ENCODE measurements at places on chromosomes 12 and 14.

GRCh38 chr12:93468008-93468371 is 676 bp downstream of the MRPL42 start:
- DNase-seq, result no peak
- no peaks in the 10 kb centered on the region for H3K27me3 ChIP-seq
- H3K36me3 ChIP-seq, result peaks cover 15% of the 10 kb centered on the region
- peak overlapping the region; percentile 84 for H3K27ac ChIP-seq

- no peak overlapping the region for H3K27ac ChIP-seq
- no peaks in the 10 kb centered on the region for H3K27me3 ChIP-seq
- DNase-seq, result no peak
These were observed 196.2 kb upstream of the NUDT4 start for GRCh38 chr12:93181409-93181965.

DNA sequence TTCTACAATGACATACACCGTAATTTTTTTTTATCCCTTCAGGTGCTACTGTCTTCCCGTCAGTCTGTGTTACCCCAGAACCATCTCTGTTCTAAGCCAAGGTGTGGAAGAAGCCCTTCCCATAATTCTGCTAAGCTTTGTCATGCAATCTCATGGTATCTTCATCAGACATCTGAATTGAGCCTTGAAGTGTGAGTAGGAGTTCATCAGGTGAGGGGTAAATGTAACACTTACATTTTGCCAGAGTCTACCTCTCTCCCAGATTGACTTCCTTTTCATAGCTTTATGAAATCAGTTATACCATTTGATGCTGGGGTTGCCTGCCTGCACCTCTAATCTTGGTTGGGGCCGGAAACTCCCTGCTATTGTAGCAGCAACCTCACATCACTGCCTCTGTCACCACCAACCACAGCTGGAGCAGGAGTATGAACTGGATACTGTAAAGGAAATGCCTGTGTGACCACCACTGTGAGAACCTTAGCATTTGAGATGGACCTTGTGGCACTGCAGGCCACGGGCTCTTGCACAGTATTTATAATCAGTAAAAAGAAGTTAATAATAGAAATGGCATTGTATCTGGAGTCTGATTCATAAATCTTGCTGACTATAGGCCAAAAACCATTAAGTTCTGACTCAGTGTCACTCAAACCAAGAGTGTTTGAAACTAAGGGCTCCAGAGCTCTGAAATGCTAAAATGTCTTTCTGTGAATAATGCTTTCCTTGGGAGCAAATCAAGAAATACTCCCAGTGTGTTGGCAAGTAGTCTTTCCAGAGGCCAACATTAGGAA is 58.7 kb upstream of the STK38L start:
- H3K27ac ChIP-seq, result no peak overlapping the region
- H3K27me3 ChIP-seq, result no peaks in the 10 kb centered on the region
- H3K4me1 ChIP-seq, result peaks cover 14% of the 10 kb centered on the region
- no peaks in the 10 kb centered on the region for H3K36me3 ChIP-seq
- no peak overlapping the region for H3K4me3 ChIP-seq
- peak; percentile 69 for DNase-seq

DNA sequence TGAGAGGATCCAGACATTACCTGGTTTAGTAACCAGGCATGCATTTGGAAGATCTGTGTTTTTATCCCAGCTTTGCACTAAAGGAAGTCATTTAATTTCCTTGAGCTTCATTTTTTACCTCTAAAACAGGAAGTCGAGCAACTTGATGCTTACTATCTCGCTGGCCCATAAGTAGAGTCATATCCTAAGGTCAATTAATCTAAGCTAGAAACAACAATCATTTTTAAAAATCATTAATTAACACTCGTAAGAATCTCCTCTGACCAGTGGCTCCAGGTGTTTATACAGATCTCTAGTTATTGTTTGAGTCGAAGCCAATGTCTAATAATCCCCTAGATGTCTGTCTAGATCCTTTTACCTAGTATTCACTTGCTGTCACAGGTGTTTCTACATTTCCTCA is 355.8 kb upstream of the DCN start:
- H3K4me1 ChIP-seq, result no peaks in the 10 kb centered on the region
- no peaks in the 10 kb centered on the region for H3K36me3 ChIP-seq
- no peak overlapping the region for H3K4me3 ChIP-seq
- no peaks in the 10 kb centered on the region for H3K27me3 ChIP-seq
- H3K27ac ChIP-seq, result no peak overlapping the region

GRCh38 chr12:94180558-94181296 is 32.4 kb downstream of the PLXNC1 start:
- no peak overlapping the region for H3K4me3 ChIP-seq
- no peak for DNase-seq
- no peaks in the 10 kb centered on the region for H3K27me3 ChIP-seq
- peaks cover 38% of the 10 kb centered on the region for H3K36me3 ChIP-seq

- no peaks in the 10 kb centered on the region for H3K4me1 ChIP-seq
- no peak for DNase-seq
- H3K36me3 ChIP-seq, result no peaks in the 10 kb centered on the region
These were observed 104.6 kb downstream of the BICD1 start for GRCh38 chr12:32211066-32211899.

GRCh38 chr14:77024171-77024691 is 4.3 kb downstream of the IRF2BPL start:
- peak overlapping the region; percentile 90 for H3K27ac ChIP-seq
- peaks cover 26% of the 10 kb centered on the region for H3K36me3 ChIP-seq
- H3K27me3 ChIP-seq, result no peaks in the 10 kb centered on the region
- peak overlapping the region; percentile 79 for H3K4me3 ChIP-seq

DNA sequence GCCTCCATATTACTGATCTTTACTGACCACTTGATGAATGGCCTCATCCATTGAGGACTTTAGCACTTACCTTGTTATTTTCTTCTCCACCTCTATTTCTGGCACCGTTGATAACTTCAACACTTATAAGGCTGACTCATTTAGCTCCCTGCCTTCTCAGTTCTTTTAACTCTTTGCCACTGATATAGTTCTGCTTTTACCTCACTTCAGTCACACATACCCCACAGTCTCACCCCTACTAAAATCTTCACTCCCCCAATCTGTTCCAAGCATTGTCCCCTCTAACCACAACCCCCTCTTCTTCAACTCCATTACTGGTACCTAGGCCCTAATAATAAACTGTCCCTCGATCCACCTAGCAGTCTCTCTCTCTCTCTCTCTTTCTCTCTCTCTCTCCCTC is 141.0 kb downstream of the PAH start:
- H3K27me3 ChIP-seq, result peaks cover 5% of the 10 kb centered on the region
- no peak for DNase-seq
- H3K36me3 ChIP-seq, result no peaks in the 10 kb centered on the region
- no peak overlapping the region for H3K27ac ChIP-seq
- no peaks in the 10 kb centered on the region for H3K4me1 ChIP-seq
- no peak overlapping the region for H3K4me3 ChIP-seq

DNA sequence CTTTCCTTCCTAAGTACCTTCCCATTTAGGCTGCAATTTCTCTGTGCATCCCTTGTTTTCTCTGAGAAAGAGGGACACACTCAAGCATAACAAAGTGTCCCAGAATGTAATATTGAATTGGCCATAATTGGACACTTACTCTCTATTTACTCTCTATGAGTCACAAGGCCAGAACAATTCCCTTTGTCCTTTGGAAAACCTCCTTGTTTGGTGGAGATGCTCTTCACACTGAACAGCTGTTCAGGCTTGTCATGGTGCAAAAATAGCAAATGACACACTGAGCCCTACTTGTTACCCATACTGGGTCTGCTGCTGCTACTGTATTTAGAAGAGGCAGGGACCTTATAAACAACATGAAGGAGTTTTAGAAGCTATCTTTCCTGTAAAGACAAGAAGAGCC is 1590.5 kb upstream of the TMEM132C start:
- no peaks in the 10 kb centered on the region for H3K27me3 ChIP-seq
- H3K36me3 ChIP-seq, result no peaks in the 10 kb centered on the region
- H3K4me1 ChIP-seq, result no peaks in the 10 kb centered on the region
- no peak for DNase-seq
